ENCODE measurements at places on chromosomes 2 and 18. TPM values are rescaled to one million over a fixed set of nuclear protein-coding genes. Genes with fewer than 3 reads are reported as not detected.
A peak's percentile ranks its signal among the peaks of the same experiment; 100 is the strongest.

Gene CCL20
- total RNA-seq: 36.1 TPM

Gene ENOSF1
- 89.8 TPM for total RNA-seq

Gene DRC1
- total RNA-seq: not detected

Gene PER2
- total RNA-seq: 6.2 TPM

Gene UGT1A8
- 0.42 TPM for total RNA-seq

Gene DPYSL5
- total RNA-seq: not detected

Gene PXDN
- total RNA-seq: not detected

Gene ACADL
- total RNA-seq: not detected

Gene AQP12A
- not detected for total RNA-seq

Gene LINC00305
- total RNA-seq: not detected

Gene HNRNPA3
- total RNA-seq: 120 TPM

Gene TUBB8B
- not detected for total RNA-seq

Gene TTN
- total RNA-seq: 0.84 TPM

DNA sequence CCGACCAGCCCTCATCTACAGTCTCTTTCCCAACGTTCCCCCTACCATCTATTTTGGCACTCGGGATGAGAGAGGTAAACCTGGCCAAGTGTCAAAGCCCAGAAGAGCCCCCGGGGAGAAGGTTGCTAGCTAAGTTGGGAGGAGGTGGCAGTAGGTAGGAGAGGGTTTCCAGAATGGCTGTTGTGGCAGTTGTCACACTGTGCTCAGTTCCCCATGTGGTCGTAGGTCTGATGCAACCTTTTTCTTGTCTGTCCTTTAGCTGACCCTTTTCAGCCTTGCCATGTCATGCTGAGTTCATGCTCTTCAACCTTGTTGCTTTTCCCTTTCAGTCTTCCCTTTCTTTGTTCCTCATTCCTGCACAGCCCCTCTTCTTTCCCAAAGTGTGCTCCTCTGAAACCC lies 34.5 kb downstream of the TTLL4 start:
- no peak for ATAC-seq

GRCh38 chr2:182553483-182553882 lies 126.6 kb upstream of the PDE1A start:
- peak; percentile 46 for ATAC-seq

DNA sequence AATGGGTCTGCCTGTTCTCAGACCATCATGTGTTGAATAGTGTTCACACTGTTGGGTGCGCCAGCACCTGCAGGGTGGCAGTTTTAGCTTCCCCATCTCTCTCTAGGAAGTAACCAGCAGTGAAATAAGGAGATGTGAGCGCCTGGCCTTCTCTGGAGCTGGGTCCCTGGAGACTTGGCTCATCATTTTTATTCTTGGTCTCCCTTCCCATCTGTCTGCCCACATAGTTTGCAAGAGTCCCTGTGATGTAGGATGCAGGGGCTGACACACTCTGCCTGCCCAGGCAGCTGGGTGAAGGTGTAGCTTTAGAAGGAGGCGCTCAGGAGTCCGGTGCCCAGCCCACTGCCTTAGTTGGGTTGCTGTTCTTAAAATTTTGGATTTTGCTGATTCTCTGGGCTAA lies 172.2 kb downstream of the LDLRAD4 start:
- no peak for ATAC-seq

- peak; percentile 15 for ATAC-seq
Measured at GRCh38 chr2:127527001-127527804, 914 bp upstream of the IWS1 start.

DNA sequence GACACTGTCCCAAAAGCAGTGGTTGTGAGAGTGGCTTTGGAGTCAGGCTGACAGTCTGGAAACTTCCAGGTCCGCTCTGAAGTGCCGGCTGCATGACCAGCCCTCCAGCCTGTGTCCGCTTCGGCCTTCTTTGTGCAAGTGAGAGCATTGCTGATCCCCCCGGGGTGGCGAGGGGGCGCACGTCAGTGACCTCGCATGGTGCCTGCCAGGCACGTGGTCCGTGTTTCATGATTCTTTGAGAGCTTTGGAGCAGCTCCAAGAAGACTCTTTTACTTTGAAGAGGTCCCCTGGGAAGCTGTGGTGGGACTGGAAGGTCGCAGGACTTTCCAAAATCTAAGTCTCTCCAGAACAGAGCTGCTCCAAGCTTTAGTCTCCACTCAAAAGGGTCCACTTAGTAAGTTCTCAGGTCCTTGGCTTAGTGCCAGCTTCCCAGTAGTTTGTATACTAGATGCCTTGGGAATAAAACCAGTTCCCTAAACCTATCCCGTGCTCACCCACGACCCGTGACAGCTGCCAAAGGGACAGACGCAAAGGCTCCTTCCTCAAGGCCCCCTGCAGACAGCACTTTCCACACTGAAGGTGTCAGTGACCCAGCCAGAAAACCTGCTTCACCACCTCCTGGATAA lies 68.8 kb downstream of the ADI1 start:
- ATAC-seq: no peak

- ATAC-seq: no peak
Measured at GRCh38 chr2:162839419-162839818, 852 bp upstream of the KCNH7 start.

- no peak for ATAC-seq
Measured at GRCh38 chr2:202671317-202672035, 36.7 kb downstream of the FAM117B start.

GRCh38 chr2:64985447-64985846 lies 3.8 kb upstream of the SLC1A4 start:
- ATAC-seq: no peak

DNA sequence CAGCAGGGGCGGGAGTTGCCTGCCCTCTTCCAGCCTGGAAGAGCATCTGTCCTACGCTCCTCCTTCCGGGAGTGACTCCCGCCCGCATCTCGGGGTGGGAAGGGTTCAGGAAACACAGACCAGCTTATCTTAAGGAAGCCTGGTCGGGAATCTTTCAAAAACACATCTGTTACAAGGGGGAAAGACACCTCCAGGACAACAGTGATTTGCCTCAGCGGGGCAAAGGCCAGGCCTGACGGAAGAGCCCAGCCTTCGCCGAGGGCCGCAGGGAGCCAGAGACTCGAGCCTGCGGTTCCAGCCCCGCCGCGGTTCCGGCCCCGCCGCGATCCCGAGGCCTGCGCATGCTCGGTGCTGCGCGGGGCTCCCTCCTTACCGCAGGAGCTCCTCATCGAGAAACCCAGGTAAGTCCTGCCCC lies 38.1 kb upstream of the TGIF1 start:
- ATAC-seq: peak; percentile 40

DNA sequence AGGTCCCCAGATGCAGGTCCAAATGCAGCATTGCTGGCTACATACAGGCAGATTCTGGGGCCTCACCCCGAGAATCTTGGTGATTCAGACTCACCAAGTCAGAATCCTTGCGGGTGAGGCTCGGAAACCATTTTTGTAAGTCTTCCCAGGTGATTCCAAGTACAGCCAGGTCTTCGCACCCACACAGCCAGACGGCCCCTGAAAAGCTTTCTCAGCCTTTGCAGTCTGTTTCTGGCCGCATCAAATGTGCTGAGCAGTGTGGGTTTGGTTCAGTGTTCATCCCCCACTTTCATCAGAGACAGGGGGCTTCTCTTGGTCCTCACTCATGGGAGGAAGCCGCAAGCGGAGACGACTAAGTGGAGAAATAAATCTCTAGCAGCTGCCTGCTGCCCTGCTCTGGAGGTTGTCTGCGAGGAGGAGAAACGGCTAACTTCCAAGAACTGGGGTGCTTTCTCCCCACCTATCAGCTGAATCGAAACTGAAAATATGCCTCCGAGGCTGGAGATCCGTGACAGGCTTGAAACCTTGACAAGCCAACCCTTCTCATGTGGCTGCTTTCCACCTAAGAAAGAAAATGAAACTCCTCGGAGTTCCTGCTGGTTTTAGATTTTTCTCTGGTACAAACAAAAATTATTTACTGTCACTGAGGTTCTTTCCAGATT lies 8.9 kb upstream of the TMEM185B start:
- ATAC-seq: peak; percentile 88

DNA sequence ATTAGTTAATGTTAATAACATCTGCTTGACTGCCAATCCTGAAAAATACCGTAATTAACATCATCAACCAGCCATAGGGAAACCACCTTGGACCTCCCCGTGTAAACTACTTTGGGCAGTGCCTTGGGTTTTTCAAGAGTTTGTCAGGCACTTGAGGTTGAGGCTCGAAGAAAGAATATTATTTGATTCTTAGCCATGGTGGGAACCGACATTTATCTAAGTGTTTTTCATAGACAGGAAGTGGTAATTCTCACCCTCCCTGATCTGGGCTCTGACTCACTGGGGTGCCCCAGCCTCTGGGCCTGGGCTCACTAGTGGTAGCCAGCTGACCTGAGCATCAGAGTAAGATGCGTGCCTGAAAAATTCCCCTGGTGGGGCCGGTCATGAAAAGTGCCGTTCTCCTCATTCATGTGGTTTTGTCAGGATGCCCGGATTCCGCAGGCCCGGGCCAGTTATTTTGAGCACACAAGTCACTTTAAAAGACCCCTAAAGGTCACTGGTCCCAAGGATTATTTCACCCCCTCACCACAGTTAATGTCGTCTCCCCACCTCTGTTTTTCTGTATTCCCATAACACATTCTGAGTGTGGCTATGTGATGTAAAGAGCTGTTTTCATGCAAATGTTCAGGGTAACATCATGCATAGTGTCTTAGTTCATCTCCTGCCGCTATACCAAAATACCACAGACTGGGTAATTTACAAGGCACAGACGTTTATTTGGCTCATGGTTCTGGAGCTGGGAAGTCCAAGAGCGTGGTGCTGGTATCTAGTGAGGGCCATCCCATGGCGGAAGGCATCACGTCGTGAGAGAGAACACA lies 21.6 kb upstream of the SPATA3 start:
- peak; percentile 93 for ATAC-seq

- ATAC-seq: no peak
Measured at GRCh38 chr2:234768608-234769196, 183.1 kb upstream of the SH3BP4 start.

DNA sequence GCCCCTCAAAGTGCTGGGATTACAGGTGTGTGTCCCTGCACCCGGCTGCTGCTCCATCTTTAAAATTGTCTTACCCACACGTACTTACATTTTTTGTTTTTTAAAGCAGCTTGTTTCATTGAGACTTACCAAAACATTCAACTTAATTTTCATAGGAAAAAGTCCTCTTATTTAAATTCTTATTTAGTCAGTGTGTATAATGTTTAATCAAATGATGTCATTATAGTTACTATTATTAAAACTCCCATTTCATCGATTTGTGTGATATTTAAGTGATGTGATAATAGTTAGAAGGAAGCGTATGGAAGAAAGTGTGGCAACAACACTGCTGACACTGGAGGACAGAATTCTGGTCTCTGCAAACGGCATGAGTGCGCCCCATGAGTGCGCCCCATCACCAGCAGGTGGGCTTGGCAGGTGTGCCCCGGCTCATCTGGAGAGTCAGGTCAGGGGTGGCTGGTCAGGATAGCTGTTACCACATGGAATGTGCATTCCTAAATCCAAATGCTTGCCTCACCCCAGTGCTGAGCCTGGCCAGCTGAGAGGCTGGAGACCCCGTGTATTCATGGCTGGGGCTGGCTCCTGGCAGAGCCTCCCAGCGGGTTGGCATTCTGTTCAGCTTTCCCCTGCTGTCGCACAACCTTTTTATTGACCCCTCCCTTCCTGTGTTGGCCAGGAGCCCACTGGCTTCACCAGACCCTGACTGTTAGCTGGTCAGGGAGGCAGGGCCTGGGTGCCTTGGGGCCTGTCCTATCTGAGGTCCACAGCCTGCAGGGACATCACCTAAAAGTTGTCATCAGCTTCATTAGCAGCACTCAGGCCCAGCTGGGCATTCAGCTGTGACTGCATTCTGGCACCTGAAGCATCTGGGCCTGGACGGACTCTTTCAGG lies 79.7 kb downstream of the AGAP1 start:
- no peak for ATAC-seq

DNA sequence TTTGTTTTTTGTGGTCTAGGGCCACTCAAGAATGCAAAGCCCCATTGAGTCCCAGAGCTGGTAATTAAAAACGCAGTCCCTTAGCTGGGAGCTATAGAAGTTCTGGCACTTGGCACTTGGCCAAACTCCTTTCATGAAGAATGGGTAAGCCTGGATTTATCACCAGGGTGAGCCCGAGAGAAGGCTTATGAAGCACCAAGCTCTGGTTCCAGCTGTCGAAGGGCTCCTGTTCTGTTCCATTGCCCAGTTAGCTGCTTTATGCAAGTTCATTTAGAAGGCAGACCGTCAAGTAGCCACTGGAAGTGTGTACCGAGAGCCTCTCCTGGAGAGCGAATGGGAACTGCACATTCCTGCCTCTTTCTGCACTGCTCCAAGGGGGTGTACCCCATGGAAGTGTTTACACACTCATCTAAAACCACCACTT lies 14.2 kb downstream of the ECEL1 start:
- no peak for ATAC-seq

- ATAC-seq: no peak
Measured at GRCh38 chr2:160221391-160222276, 21.6 kb upstream of the ITGB6 start.

GRCh38 chr2:28676152-28676835 lies 75.3 kb upstream of the PPP1CB start:
- ATAC-seq: no peak

- no peak for ATAC-seq
Measured at GRCh38 chr2:86229221-86229620, 30.0 kb downstream of the MRPL35 start.

GRCh38 chr2:137002896-137003295 lies 237.6 kb downstream of the THSD7B start:
- no peak for ATAC-seq

GRCh38 chr18:12540751-12541150 lies 117.2 kb downstream of the SPIRE1 start:
- no peak for ATAC-seq

DNA sequence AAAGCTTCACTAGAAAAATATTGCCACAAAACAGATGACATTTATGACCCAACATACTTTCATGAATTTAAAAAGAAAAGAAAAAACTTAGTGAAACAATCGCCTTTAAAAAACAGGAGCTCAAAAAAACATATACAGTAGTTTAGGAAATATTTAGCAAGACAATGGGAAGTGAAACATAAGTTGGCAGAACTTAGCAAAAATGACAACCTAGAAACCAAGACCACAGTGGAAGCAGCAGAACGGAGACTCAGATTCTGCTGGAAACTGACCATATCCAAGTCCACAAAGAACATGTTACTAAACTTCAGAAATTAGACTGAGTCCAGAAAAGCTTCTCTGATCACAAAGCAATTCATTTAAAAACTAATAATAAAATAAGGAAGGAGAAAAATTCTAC lies 41.8 kb upstream of the CTAGE1 start:
- no peak for ATAC-seq

GRCh38 chr2:118134650-118135049 lies 46.4 kb downstream of the INSIG2 start:
- ATAC-seq: no peak

DNA sequence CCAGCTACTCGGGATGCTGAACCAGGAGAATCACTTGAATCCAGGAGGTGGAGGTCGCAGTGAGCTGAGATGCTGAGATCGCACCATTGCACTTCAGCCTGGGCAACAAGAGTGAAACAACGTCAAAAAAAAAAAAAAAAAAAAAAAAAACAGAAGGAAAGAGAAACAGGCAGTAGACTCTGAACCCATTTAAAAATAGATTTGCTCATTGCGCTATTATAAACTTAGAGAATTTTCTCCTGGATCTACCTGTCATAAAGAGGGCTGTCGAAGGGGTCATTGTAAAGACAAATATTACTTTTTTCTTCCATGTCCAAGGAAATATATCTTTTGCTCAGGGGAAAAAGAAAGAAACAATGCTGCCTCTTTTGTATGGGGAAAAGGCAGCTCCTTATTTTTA lies 425.0 kb upstream of the ID2 start:
- no peak for ATAC-seq

Data from activated T-helper 17 cell treated with anti-CD3 and anti-CD28 coated beads, Interleukin-2, amount 50 U/mL, for 72 hours (primary cell).